ENCODE measurements at places on chromosomes 7 and 10.

GRCh38 chr10:32109603-32110002 lies 53.4 kb upstream of the KIF5B start:
- DNase-seq = no peak

GRCh38 chr7:152025937-152026890 lies 740 bp downstream of the GALNT11 start:
- DNase-seq = no peak

DNA sequence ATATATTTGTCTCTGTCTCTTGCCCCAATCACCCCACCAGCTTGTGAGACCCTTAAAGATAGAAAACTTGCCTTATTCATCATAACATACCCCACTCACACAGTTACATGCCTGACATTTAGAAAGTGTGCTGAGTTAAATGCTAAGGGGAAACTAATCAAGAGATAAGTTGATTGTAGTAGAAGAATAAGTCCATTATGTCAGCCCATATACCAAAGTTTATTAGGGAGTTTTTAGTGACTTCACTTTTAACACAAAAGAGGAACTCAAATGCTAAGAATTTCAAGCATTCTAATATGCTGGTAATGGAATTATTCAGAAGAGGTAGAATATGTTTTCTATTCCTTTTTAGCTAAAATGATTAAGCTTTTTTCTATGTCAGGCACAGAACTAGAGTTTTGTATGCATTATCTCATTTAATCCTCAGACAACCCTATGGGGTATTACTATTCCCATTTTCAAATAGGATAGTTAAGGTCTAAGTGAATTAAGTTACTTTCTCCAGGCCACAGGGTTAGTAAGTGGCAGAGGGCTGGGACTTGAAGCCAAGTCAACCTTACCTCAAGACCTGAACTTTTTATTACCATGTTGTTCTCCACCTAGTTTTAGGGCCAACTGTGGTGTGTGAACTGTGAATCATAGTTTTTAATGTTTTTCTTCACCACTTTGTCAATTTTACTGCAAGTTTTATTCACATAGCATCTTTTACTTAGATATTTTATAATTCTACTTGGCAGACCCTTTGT lies 19.6 kb downstream of the ASAH2 start:
- DNase-seq = no peak

DNA sequence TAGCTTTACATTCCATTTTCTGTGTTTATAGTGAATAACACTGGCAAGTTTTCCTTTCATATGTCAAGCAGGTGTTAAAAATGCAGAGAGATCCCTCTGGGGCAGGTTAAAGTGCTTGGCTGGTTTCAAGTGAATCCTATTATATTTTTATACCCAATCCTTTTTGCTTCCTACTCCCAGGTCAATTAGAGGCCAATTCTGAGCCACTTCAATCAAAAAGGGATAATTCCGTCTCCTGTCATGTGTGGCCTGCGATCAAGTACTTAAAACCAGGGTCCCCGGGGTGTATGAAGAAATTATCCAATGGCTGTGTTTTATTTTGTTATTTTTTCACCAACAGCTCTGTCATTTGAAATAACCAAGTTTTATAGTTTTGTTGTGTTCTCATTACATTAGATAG lies 313.2 kb downstream of the PRPF18 start:
- no peak for DNase-seq

DNA sequence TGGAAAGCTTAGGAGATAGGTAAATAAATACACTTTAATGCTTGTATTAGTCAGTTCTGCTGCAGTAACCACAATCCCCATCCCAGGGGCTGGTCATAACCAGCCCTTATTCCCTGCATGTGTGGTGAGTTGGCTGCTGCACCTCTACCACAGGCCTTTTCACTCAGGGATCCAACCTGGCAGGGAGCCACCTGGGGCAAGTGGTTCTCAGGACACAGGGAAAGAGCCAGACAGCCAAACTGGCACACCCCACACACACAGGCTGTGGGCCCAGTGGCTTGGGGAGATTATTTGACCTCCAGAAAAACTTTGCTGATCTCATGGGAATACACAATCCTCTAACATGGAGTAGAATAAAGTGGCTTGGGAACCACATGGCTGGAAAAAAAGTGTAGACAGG lies 400.0 kb upstream of the RNF32 start:
- no peak for DNase-seq

- DNase-seq = no peak
Measured at GRCh38 chr7:12222889-12223579, 11.9 kb downstream of the TMEM106B start.

DNA sequence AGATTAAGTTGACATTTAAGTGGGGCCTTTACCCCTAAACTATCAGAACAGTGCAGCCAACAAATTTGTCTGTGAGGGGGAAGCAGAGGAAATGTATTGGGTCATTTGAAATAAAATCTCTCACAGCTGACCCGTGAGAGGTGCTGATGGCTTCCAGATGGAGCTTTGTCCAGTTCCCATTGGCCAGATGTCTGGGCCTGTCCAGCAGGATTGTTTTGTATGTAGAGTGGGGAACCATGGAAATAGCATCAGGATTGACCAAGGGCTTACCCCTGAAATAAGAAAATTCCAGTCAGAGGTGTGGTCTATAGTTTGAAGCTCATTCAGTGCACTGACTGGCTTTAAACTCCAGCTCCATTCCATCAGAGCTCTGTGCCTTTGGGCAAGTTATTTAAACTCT lies 50.6 kb downstream of the INHBA start:
- no peak for DNase-seq

DNA sequence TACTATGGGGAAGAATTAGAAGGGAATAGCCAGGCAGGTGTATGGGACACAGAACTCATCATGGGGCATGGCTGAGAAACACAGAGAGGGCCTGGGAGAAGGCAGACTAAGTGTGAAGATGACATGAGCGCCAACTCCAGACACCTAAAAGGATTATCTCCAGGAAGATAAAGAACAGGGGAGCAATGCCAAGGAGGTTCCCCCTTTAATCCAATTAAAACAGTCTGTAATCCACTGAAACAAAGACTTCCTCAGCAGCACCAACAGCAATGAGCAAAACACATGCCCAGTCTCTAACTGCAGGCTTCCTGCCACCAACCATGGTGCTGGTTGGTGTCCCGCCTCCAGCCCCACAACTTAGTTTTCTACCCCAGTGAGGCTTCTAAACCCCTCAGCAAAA lies 108.9 kb downstream of the GRID1 start:
- no peak for DNase-seq

DNA sequence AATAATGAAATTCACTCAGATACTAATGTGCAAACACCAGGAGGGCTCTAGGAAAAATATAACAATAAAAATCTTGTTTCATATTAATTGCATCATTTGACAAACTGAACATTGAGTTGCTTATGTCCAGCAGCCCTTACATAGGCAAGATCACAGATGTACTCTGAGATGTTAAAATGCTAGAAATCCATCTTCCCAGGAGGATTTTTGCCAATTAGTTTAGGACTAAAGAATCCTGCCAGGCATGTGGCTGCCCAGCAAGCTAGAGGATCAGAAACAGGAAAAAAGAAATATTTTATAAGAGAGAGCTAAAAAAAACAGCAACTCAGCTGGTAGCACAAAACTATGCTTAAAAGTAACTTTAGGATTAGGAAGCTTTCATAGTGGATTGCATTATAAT lies 407.8 kb downstream of the NXPH1 start:
- DNase-seq = no peak

DNA sequence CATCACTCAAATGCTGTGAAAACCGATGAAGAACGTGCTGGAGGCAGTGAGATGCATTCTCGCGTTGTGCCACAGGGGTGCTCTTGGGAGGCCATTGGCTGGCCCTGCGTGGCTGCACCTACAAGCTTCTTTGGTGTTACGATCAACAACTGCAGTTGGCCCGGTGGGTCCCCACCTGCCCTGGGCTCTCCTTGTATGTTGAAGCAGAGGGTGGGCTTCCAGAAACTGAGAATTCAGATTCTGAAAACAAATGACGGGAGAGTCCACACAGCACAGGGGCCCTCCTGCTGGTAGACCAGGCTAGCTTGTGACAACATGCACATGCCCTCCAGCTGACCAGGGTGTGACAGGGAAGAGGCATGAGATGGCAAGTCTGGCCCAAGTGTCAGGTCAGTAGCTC lies 23.7 kb upstream of the DDC start:
- DNase-seq = no peak

- DNase-seq = no peak
Measured at GRCh38 chr7:108234971-108235450, 104.8 kb upstream of the LAMB4 start.

DNA sequence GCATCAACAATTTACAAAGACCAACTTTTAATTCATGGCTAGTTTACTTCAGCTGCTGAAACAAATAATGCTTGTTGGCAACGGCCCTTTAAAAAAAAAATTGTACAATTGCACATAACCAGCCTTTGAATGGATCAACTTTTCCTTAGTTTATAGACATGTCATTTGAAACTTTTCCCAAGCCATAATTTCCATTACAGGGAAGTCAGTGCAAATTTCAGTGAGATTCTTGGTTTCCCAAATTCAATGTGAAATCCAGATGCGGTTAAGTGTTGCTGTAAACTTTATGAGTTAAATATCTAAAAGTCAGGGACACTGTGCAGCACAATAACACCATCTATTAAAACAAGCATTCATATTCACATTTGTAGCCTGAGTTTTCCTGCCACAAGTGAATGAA lies 182.2 kb downstream of the JAZF1 start:
- DNase-seq = no peak

- no peak for DNase-seq
Measured at GRCh38 chr10:87761153-87761552, 56.9 kb downstream of the ATAD1 start.

DNA sequence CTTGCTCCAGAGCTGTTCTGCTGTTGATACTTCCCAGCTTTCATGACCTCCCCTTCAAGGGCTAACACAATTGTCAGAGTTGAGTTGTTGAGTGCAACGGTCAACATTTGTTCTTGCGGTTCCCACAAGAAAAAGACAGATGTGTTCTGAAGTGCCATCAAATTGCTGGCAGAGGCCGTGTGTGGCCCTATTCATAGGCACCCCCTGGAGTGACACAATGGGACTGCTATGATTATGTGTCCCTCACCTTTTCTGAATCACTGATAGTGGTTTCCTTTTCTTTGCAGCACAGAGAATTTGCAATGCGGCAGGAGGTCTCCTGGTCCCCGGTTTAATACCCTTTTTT lies 5.8 kb upstream of the IGFBP1 start:
- no peak for DNase-seq

- DNase-seq = no peak
Measured at GRCh38 chr10:84178160-84178609, 4.6 kb downstream of the GPR15LG start.

- DNase-seq = no peak
Measured at GRCh38 chr10:86350897-86351296, 15.7 kb downstream of the GRID1 start.

GRCh38 chr7:44978511-44979366 lies at the start of gene MYO1G:
MYO1G (minus strand) TSS chr7:44979015; CDS start chr7:44978961, 54 bp downstream.
- DNase-seq = peak; percentile 84

DNA sequence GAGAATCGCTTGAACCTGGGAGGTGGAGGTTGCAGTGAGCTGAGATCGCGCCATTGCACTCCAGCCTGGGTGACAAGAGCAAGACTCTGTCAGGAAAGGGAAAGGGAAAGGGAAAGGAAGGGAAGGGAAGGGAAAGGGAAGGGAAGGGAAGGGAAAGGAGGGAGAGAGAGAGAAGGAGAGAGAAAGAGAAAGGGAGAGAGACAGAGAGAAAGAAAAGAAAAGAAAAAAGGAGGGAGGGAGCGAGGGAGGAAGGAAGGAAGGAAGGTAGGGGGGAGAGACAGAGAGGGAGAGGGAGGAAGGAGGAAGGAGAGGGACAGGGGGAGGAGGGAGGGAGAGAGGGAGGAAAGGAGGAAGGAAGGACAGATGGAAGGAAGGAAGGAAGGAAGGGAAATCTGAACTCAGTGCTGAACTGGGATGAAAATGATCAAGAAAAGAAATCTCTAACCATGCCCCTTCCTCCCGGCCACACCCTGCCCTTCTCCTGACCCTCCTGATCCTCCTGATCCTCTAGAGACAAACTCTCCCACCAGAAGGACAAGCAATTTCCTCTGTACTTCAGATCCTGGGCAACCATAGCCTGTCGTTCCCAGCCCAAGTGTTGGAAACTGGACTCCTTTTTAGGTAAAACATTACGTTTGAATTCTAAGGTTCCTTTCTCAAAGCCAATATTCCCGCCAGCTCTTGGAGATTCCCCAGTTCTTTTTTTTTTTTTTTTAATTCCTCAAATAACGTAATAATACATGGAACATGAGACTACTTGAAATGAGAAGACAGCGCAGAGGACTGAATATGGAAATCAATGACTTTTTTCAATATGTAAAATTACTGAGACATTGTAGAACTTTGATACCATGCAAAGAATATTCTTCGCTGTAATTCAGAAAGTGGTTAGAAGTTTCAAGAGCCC lies 32.1 kb downstream of the NMT2 start:
- DNase-seq = no peak

GRCh38 chr10:11598712-11599397 lies 12.6 kb downstream of the USP6NL start:
- DNase-seq = no peak

DNA sequence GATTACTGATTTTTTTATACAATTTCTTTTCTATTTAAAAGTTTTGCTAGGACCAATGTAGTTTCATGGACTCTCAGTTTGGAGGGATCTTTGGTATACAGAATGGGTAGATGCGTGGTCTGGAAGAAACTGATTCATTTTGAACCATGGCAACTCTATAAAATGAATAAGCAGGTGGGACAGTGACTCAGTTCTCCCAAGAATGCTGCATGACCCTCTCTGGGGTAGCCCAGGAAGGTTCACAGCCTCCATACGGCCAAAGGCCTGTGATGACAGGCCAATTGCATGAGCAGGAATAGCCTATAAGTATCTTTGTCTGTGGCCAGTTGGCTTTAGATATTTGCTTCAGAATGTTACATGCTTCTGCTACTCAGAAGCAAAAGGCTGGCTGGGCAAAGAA lies 113.3 kb upstream of the RSU1 start:
- no peak for DNase-seq

DNA sequence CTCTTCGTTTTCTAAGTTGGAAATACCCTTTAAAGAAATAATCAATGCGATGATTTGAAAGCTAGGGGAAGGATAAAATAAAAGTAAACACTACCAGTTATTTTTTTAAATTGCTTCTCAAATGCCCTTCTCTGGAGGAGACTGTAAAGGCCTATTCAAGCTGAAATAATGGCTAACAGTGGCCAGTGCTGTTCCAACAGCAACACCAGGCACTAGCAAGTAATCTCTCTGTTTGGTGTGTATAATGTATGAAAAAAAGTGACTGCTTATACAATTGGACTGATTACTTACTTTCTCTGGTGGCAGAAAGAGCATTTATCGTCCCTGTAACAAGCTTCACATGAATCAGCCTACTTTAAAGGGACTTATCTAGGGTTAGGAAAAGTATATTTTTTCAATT lies 102.7 kb downstream of the CSTF2T start:
- no peak for DNase-seq

All from effector memory CD8-positive, alpha-beta T cell (primary cell).